ENCODE measurements at places on chromosomes 12 and 14.

DNA sequence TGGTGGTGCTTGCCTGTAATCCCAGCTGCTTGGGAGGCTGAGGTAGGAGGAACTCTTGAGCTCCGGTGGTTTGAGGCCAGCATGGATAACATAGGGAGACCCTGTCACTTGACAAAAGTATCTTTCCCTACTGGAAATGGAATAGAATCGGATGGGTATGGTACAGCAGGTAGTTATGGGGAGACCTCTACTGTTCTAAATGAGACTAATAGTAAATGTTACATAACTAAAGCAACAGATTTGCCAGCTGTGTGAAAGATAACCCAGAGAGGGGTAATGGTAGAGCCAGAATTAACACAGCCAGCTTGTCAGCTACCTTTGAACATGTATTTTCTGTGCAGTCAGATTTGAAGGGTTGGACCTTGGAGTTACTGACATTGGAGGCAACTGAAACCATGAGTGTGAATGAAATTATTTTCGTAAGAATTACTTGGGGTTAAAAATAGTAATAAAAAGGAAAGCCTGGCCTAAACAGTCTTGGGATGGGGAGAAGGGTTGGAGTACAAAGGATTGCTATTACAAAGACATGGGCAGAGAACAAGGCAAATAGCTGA is 21.7 kb upstream of the NUP107 start:
- DNase-seq, result no peak

- DNase-seq, result no peak
Observed at GRCh38 chr14:65433157-65433556, 20.6 kb downstream of the FUT8 start.

GRCh38 chr12:110543252-110543959 is 39.7 kb downstream of the PPTC7 start:
- DNase-seq, result no peak

- no peak for DNase-seq
Observed at GRCh38 chr14:91364524-91365270, 52.9 kb downstream of the CCDC88C start.

GRCh38 chr12:122738571-122738970 is 7.9 kb upstream of the HCAR1 start:
- no peak for DNase-seq

- DNase-seq, result no peak
Observed at GRCh38 chr14:81205639-81206038, 15.1 kb downstream of the GTF2A1 start.

DNA sequence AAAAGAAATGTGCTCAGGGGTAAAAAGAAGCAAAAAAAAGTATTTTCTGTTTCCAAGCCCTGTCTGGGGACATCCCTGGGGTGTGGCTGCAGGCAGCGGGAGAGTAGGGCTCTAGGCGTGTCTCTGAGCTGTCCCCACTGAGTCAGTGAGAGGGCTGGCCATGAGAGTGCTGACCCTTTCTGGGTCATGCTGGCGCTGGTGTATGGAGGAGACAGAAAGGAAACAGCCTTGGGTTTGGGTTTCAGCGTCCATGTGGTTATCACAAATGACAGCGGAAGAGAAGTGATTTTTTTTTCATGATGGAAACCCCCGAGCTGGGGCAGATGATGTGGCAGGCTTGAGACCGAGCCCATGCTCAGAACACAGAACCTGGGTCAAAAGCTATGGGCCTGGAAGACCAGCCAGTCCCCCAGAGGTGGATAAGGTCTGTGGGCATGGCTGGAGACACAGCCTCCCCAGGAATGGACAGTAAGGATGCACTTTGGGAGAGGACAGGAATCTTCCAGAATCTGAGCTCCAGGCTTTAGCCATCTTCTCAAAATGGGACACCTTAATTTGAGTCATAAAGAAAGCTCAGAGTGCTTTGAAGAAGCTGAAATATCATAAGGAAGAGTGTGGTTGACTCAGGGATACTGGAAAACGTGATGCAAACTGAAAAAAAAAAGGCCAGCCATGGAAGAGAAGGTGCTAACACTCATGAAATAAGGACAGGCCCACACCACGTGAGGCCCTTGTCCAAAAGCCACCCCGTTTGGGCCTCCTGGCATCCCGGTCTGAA is 36.2 kb downstream of the SYNE3 start:
- no peak for DNase-seq

DNA sequence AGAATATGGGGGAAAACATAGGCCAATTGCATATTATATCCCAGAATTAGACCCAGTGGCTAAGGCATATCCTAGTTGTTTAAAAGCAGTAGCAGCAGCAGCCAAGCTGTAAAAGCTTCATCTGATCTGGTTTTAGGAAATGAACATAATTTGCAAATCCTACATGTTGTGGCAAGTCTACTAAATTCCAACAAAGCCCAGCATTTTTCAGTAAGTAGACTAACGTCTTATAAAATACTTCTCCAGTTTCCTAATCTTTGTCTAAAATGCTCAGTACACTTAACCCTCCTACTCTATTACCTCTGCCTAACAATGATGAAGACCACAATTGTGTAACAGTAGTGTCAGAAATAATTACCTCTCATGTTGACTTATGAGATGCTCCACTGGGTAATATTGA is 70.9 kb upstream of the RERGL start:
- no peak for DNase-seq

GRCh38 chr14:30227876-30228275 is 300.2 kb upstream of the PRKD1 start:
- DNase-seq, result no peak

GRCh38 chr12:89316705-89317139 is 35.6 kb downstream of the DUSP6 start:
- DNase-seq, result no peak

GRCh38 chr12:109828754-109829511 is 4.3 kb downstream of the TRPV4 start:
- no peak for DNase-seq
